ENCODE measurements at places on chromosomes 4 and X.

GRCh38 chrX:153635788-153636668, 11.0 kb upstream of the DUSP9 start:
- no peak for DNase-seq

DNA sequence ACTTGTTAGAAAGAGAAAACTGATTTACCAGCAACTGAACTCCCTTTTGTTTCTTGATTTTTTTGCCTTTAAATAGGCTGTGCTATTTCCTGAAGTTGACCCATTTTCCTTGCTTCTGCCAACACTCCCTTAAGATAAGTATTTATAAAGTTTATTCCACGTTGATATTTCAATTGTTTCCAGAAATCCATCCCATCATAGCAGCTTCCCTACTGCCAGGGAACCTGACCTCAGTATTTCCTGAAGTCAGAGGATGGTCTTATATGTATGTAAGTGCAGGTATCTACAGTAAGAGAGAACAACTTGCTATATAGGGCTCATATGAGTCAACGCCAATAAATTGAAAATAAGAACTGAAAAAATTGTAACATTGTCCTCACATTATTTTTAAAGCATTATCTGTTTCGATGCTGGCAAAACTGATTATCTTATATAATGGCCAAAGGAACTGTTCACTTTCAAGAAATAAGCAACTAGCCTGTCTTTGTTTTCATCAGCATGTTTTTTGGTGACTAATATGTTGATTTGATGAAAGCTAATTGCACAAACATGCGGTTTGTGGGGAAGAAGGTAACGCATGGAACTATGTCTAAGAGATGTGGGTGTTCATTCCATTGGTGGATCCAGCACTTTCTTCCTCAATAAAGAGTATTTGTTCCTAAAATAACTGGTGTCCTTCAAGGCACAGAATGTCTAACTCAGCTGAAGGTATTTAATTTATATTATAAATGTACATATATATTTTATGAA, 4.7 kb downstream of the LIMCH1 start:
- DNase-seq: no peak

DNA sequence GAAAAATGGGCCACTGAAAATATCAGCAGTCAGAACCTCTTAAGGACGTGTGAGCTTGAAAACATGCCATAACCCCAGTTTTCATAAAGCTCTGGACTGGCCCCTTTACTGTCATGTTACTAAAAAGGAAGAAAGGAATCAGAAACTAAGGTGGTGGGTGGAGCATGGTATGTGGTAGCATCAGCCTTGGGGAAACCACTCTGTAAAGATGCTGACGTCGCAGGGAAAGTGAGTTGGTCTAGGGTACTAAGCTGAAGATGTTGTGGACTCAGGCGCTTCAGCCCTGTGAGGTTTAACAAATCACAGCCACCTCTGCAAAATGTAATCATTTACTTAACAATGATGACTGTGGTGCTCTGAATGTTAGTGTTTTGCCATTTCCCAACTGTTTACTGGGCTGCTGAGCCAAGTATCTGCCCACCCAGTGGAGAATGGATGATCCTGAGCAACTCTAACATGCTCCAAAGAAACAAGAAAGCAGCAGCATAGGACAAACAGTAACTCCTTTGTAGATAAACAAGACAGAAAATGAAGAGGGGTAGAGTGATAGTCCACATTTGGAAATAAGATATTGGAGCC, 33.4 kb downstream of the C4orf54 start:
- no peak for DNase-seq

DNA sequence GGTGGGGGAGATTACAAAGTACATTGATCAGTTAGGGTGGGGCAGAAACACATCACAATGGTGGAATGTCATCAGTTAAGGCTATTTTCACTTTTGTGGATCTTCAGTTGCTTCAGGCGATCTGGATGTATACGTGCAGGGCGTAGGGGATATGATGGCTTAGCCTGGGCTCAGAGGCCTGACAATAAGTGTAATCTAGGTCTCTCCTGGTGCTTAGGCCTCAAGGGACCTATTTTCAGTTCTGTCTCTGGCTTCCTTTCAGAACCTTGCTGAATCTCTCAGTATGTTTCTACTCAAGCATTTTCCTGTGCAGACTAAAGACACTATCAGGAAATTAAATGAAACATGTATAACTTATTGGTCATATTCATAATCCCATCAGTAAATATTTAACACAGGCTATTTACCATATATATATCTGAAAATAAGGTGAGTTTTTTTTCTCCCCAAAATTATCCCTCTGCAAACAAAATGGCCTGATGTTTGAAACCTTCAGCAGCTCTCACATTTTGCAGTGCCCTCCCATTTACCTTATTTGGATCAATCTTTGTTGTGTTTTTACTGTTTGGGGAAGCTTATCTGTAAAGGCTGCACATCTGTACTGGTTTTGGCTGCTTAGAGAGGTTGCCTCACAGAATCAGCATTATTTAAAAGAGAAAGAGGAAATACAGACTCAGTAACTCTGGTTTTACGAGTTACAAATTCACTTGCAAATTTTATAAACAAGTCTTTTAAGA, 2.3 kb upstream of the ZCCHC4 start:
- no peak for DNase-seq

DNA sequence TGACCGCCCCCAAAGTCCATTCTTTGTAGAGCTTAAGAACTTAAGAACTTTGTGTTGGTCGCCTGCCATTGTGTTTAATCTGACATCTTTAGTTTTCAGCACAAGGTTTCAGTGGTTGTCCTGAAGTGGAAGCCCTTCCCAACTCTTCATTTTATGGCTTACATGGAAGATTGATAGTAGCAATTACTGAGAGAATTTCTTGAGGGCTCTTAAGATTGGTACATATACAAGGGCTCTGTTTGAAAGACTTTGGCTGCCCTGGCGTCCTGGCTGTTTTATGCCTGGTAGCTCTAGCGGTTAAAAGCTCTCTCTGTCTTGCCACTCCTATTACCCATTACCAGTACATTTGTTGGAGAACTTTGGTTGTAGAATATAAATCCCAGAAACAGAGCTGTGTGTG, 75.0 kb downstream of the KDM6A start:
- DNase-seq: no peak
